Kasumi-1 (cell line): ENCODE measurements at places on chromosomes 5 and 9.

DNA sequence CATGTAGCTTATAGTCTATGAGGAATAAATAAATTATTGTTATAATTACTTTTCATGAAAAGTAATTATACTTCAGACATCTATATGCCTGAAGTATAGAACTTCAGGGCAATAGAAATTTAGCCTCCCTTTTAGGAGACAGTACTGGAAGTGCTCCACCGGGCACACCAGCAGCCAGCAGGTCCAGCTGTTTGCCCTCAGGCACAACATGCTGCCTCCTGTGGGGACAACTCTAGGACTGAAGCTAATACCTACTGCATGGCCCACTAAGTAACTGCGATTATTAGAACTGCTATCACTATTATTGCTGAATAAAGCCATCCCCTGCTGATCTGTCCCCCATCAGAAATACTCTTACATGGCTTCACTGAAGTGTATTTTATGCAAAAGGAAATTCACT is 329.6 kb downstream of the MED10 start:
- DNase-seq = no peak

GRCh38 chr5:137688210-137688840 is 47.6 kb downstream of the KLHL3 start:
- peak; percentile 34 for DNase-seq

GRCh38 chr5:1384521-1384920 is 39.6 kb upstream of the CLPTM1L start:
- DNase-seq = no peak

GRCh38 chr9:126448865-126449577 is 122.4 kb downstream of the MVB12B start:
- no peak for DNase-seq

DNA sequence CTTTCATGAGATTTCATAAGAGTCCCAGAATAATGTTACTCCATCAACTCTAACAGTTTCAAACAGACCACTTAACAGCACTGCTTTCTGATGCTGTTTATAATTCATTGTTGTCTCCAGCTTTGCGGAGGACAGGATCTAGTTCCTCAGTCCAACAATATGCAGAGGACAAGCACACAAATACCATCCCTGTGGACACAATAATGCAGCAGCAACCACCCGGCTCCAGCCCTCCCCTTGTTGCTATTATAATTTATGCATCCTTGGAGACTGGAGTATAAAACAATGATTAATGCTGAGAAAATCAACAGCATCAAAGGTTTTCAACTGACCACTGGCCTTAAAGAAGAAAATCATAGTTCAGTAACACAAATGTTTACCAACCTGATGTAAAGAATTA is 108.3 kb downstream of the DENND1A start:
- DNase-seq = no peak

DNA sequence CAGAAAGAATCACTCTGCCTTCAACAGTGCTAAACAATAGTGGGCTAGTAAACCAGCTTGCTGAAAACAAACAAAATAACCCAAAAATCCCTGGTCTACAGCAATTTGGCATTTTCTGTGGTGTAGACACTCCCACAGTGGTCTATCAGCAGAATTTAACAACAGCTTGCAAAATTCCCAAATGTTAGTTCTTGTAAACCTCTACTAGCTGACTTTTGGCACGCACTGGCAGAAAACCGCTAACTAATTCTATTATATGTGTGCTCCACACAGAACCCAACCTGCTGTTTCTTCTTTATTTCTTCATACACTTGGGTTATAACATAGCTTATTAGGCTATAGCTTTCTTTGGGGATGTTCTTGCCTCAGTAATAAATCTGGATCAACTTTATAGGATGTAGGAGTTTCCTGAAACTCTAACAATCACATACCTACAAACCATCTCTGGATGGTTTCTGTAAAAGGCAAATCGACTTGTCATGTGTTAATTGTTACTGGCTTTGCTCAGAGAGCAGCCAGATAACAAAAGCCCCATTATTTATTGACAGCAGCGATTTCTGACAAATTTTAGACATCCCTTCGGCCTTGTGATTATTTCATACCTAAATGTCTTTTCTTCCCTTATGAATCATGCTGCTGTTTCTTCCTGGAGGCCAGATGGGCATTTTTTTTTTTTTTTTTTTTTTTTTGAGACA is 82.7 kb upstream of the NAA35 start:
- DNase-seq = no peak

GRCh38 chr9:69056191-69056815 is 20.8 kb downstream of the FXN start:
- DNase-seq = no peak

- no peak for DNase-seq
Observed at GRCh38 chr5:14935341-14935740, 63.8 kb upstream of the ANKH start.

GRCh38 chr5:36365896-36366295 is 64.2 kb upstream of the RANBP3L start:
- no peak for DNase-seq

GRCh38 chr5:143435210-143435657 is 31.7 kb upstream of the NR3C1 start:
- peak; percentile 88 for DNase-seq

- peak; percentile 18 for DNase-seq
Observed at GRCh38 chr9:92576175-92576574, 40.4 kb upstream of the ECM2 start.

DNA sequence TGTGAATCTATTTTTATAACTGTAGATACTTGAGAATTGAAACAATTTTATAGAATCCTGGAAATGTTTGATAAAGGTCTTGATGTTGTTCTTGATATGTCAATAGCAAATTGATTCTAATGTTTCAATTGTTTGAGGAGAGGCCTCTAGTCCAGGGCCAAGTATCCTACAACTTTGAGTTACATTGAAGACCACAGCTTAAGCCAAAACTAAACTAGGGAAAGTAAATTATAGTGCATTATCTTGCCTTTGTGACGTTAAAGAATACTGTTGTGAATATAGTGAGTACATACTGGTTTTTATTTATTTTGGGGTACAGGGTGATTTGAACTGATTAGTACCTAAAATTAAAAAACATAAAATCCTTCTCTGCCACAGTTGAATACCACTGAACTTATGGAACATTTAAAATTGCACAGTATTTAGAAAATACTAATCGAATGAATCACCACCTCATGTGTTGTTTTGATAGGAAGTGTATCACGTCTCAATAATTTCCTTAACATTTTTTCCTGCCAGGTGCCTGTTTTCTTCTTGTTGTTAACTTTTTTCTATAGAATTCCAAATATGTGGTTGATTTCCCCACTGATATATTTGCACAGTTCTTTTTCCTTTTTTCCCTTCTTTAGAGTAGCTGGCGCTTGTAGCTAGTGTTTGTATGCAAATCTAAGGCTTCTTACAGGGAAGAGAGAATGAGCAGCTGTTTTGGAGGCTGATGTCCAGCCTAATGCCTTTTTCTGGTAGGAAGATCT is 12.5 kb downstream of the ARHGEF28 start:
- no peak for DNase-seq

DNA sequence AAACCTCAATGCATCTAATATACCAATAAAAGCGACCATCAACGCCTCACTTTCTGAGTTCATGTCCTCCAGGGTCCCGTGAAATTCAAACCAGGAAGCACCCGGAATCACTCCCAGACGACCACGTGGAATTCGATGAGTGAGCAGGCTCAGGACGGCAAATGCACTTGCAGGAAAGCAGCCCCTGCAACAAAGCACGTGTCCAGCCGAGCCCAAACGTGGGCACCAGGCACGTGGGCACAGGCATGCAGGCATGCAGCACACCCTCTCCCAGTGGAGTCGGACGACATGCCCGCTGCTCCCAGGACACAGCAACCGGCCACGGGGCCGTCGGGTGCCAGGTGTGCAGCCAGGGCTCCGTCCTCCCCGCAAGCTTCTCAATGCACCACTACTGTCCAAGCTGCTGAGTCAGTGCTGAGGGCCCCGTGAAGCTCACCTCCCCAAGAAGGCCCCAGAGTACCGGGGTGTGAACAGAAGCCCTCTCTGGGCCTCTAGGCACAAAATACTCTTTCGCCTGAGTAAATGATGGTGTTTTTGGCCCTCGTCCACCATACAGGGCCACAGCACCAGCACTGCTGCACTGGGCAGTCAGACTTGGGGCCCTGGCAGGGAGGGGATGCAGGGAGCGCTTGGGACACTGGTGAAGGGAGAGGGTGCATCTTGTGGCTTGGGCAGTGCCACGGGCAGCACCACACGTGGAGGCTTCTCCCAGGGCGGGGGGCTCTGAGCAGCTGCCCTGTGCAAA is 87.6 kb downstream of the VAV2 start:
- no peak for DNase-seq

DNA sequence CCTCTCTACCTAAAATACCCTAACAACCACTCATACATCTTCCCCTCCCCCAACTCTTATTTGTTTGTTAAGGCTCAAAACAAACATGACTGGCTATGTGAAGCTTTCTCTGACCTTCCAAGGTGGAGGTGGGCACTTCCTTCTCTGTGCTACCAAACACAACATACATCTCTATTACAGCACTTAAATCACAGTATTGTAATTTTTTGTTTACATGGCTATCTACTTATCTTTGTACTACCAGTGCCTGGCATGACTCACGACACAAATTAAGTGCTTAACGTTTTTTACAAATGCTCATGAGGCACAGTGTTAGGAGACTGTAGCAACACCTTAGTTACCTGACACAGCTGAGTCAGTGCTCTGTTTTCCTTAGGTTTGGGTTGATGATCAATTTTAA is 18.6 kb downstream of the HOMER1 start:
- no peak for DNase-seq

GRCh38 chr9:136421791-136422190 is 11.3 kb downstream of the PMPCA start:
- DNase-seq = no peak

- DNase-seq = no peak
Observed at GRCh38 chr9:85723215-85723614, 18.5 kb downstream of the AGTPBP1 start.

GRCh38 chr5:94433397-94434163 is 184.8 kb downstream of the KIAA0825 start:
- peak; percentile 66 for DNase-seq

- no peak for DNase-seq
Observed at GRCh38 chr9:26172301-26172700, 494.1 kb upstream of the TUSC1 start.

DNA sequence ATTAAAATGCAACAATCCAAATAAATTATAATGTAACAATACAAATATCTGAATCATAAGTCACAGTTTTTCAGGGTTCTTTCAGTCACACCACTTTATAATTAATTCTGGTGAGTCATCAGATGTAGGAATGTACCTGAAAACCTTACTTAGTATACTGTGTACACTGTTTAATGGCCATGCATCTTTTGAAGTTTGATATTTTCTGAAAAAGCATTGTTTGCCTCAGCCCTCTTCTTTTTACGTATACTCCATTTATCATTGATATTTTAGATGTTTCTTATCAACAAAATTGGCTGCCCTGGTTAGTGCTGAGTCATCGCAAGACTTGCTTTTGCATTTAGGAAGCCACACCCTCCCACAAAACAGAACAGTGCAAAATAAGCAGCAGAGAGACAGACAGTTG is 218.6 kb downstream of the PJA2 start:
- no peak for DNase-seq

- peak; percentile 6 for DNase-seq
Observed at GRCh38 chr9:37371565-37372464, 50.7 kb upstream of the GRHPR start.

- DNase-seq = no peak
Observed at GRCh38 chr5:125499636-125500332, 753.3 kb upstream of the ZNF608 start.

DNA sequence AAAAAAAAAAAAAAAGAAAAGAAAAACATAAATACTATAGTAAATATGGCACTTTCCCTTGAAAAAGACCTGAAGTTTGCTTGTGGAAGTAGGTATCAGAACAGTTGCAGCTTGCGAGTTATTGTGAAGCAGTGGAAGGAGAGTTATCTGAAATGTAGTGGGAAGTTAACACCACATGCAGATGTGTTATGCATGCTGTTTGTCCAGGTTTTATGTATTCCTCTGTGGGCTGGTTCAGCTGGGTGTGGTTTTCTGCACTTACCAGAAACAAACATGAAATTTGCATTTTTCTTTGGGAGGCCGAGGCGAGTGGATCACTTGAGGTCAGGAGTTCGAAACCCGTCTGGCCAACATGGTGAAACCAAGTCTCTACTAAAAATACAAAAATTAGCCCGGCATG is 42.1 kb upstream of the CTNNA1 start:
- no peak for DNase-seq

- no peak for DNase-seq
Observed at GRCh38 chr5:63928451-63928850, 33.8 kb downstream of the HTR1A start.

- DNase-seq = peak; percentile 89
Observed at GRCh38 chr5:98771382-98772109, 1.9 kb upstream of the RGMB start.

DNA sequence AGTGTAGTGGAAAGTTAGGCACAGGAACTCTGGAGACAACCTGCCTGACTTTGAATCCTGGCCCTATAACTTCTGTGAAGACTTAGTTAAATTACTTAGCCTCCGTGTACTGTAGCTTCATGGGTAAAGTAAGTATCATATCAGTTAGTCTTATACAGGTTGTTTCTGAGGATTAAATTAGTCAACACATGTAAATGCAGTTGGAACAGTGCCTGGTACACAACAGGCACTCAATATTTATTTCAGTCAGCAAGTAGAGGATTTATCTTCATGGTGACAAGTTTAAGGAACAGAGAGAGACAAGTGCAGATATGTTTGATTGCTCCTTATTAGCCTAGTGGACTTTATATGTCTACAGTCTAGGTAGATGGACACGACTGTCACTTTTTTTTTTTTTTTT is 2.7 kb downstream of the TSLP start:
- DNase-seq = no peak

- no peak for DNase-seq
Observed at GRCh38 chr5:96111080-96111756, 149.6 kb upstream of the ELL2 start.

DNA sequence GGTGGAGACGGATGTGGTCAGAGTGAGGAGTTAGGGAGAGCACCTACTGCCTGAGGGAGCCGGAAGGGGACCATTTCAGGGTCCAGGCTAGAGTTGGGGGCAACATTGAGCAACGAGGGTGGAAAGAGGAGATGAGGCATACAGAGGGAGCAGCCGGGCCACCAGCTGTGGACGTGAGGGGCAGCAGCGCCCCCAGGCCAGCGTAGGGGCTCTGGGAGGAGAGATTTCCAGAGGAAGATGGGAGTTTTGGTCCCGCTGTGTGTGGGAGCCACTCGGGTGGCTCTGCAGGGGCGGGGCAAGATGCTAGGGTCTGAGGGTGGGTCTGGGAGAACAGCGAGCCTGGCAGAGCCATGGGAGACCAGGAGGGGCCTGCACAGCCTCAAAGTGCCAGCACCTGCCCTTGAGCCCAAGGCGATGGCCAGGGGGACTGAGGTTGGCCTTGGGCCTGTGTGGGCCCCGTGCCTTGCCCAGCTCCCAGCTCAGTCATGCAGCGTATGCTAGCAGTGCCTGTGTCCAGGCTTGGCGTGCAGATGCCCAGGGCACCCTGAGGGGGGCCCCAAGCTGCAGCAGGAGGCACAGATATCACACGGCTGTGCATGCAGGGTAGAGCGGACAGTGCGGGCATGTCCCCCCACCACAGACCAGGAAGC is 80.5 kb upstream of the PPP1R26 start:
- no peak for DNase-seq

- DNase-seq = peak; percentile 92
Observed at GRCh38 chr5:72245951-72246532, 74.0 kb downstream of the MRPS27 start.
